Left ventricle myocardium inferior (tissue), 1 donor: ENCODE measurements at places on chromosomes 1 and 21. TPM values are rescaled to one million over a fixed set of nuclear protein-coding genes. Genes with fewer than 3 reads are reported as not detected.
A peak's percentile ranks its signal among the peaks of the same experiment; 100 is the strongest.

DNA sequence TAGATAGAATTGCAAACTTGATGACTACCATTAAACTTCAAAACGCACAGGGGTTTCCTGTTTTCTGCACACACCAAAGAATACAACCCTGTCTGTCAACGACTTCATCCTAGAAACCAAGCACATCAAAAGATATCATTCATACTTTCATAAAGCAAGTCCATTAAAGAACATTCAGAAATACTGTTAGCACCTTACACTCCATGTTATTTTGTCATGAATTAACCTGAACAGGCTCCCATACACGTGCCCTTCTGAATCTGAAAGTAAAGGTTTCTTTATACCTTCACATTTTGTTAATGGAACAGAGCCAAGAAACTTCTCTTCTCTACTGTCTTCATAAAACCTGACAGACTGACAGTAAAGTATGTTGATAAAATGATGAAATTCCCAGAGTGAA lies 46.1 kb downstream of the PUM1 start:
- peaks cover 89% of the 10 kb centered on the region for H3K4me1 ChIP-seq
- H3K36me3 ChIP-seq = no peaks in the 10 kb centered on the region
- no peak overlapping the region for H3K27ac ChIP-seq

DNA sequence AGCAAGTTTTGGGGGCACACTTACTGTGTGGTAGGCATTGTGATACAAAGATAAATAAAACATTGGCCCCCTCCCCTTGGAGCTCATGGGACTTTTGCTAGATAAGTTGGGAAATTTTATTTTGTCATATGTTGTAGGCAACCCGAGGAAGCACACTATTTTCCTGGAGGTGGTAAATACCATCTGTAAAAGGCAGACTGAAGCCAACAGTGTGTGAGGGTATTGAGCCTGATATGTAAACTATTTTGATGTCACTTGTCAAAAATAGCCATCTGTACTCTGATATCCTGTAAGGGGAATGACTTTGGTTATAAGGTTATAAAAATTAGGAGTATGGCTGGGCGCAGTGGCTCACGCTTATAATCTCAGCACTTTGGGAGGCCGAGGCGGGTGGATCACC lies 30.6 kb downstream of the VANGL2 start:
- peaks cover 19% of the 10 kb centered on the region for H3K4me1 ChIP-seq
- no peak overlapping the region for H3K4me3 ChIP-seq
- H3K27ac ChIP-seq = no peak overlapping the region
- H3K27me3 ChIP-seq = no peaks in the 10 kb centered on the region
- DNase-seq = no peak

- DNase-seq = peak; percentile 65
- H3K27ac ChIP-seq = peak within 1 kb of the TSS; percentile 33
- H3K27me3 ChIP-seq = no peaks in the 10 kb centered on the region
Observed at GRCh38 chr1:204359474-204360255, at the start of gene PLEKHA6. PLEKHA6 (minus strand) TSS chr1:204359929; CDS start chr1:204273727, 86,202 bp downstream.

The OR2L3 gene
- total RNA-seq = not detected

The LEPROT gene
- total RNA-seq = 51.0 TPM

The ERG gene
- 17.3 TPM for total RNA-seq
